NCI-H187 (cell line): ENCODE measurements at places on chromosomes 12 and 14.

GRCh38 chr12:104721039-104721405 lies 237.1 kb downstream of the SLC41A2 start:
- DNase-seq: no peak

DNA sequence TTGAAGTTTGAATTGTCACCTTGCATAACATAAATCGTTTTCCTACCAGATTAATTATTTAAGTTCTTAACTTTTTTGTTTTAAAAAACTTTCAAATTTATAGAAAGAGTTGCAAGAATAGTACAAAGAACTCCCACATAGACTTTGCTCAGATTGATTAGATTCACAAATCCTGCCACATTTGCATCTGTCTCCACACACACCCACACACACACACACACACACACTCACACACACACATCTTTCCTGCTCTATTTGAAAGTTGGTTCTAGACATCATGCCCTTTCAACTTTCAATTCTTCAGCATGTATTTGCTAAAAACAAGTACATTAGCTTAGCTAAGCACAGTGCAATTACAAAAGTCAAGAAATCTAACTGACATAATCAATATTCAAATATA lies 184.0 kb downstream of the ITPR2 start:
- DNase-seq: no peak

DNA sequence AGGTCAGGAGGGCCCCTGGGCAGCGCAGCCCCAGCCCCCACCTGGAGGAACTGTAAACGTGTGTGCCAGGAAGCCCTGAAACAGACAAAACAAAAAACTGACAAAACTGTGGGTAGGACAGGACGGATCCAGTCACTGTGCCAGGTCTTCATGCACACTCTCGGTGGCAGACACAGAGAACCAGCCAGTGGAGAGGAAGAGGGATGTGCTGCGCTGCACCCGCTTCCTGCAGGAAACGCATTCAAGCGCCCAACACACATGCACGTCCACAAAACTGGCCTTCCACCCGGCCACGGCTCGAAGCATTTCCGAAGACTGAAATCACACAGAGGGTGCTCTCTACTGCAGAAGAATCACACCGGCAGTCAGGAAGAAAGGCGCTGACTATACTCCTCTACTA lies 16.9 kb downstream of the BRF1 start:
- DNase-seq: no peak

- no peak for DNase-seq
Observed at GRCh38 chr12:111168009-111168900, 200.6 kb downstream of the PHETA1 start.

- no peak for DNase-seq
Observed at GRCh38 chr14:56129092-56129491, 10.9 kb downstream of the PELI2 start.

DNA sequence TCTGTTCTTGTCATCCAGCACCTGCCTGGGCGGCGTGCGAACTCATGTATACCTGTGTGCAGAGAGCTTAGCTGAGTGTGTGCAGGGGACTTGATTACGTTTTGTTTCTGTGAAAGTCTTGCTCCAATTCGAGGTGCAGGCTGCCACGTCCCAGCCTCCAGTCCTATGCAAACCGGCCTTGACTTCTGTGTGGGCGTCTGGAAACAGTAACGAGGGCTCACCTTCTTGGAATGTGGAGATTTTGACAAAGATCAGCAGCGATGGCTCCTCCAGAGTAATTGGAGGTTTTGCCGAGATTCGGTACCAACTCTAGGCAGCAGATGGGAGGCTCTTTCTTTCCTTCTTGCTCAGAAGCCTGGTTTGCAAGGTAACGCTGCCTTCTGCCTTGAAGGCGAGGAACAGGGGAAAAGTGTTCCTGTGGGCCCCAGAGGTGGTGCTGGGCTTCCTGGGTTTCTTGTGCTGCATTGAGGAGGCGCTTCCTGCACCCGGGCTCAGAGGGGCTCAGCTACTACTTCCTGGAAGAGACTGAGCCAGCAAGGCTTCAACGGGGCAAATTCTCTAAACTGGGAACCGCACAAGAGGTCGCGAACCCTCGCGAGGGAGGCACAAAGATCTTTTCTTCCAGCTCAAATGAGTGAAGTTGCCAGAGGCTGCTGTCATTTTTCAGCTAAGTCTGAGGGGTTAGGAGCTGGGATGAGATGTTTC lies 249.0 kb downstream of the AACS start:
- DNase-seq: no peak

GRCh38 chr14:104968153-104968527 lies 10.0 kb downstream of the AHNAK2 start:
- no peak for DNase-seq

- DNase-seq: no peak
Observed at GRCh38 chr14:62158779-62159178, 396.6 kb downstream of the SNAPC1 start.

DNA sequence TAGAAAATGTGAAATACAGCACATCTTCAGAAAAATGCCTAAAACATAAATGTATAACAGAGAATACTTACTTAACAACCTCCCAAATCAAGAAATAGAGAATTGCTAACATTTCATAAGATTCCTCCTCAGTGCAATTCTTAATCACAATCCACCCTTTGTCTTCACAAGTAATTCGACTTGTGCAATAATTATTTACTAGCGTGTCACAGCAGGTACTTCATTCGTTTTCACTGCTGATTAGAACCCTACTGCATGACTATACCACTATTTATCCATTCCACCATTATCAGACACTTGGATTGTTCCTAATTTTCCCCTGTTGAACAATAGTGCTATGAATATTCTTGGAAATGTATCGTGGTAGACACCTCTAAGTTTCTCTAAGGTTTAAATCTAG lies 64.9 kb upstream of the BBS10 start:
- no peak for DNase-seq

GRCh38 chr12:1184402-1184801 lies 193.4 kb downstream of the ERC1 start:
- DNase-seq: no peak

GRCh38 chr14:20998139-20998538 lies 954 bp upstream of the SLC39A2 start:
- DNase-seq: no peak

- no peak for DNase-seq
Observed at GRCh38 chr12:104165801-104166200, 27.8 kb upstream of the NFYB start.

- no peak for DNase-seq
Observed at GRCh38 chr12:116599285-116600136, 40.3 kb downstream of the MAP1LC3B2 start.

DNA sequence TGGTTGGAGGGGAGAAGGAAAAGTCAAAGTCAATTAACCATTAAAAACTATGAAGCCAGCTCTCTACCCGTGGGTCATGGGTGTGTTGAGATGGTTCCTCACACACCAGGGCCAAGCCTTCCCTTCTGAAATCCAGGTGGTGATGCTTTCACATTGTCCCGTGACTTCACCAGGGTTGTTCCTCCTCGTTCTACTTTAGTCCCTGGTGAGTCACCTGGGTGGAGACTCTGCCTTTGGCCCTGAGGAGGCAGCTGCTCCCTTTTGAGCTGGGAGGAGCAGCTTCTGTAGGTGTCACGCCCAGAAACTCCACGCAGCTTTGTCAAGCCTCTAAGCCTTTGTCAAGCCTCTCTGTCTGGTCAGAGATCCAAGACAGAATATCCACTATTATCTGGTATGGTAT lies 348.3 kb downstream of the BMP4 start:
- no peak for DNase-seq

DNA sequence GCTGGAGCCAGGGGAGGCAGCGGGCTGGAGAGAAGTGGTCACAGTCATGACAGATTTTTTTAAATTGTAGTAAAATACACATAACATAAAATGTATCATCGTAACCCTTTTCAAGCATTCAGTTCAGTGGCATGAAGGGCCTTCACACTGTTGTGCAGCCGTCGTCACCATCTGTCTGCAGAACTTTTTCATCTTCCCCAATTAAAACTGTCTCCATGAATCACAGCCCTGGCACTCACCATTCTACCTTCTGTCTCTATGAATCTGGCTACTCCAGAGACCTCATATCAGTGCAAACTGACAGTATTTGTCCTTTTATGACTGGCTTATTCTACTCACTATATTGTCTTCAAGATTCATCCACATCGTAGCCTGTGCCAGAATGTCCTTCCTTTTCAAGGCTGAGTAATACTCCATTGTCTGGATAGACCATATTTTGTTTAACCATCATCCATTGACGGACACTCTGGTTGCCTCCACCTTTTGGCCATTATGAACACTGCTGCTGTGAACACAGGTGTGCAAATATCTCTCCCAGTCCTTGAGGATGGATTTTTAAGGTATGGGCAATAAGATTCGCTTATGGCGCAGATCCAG lies 91.5 kb upstream of the NCOR2 start:
- no peak for DNase-seq

- no peak for DNase-seq
Observed at GRCh38 chr12:122726080-122726558, 4.5 kb downstream of the HCAR1 start.

DNA sequence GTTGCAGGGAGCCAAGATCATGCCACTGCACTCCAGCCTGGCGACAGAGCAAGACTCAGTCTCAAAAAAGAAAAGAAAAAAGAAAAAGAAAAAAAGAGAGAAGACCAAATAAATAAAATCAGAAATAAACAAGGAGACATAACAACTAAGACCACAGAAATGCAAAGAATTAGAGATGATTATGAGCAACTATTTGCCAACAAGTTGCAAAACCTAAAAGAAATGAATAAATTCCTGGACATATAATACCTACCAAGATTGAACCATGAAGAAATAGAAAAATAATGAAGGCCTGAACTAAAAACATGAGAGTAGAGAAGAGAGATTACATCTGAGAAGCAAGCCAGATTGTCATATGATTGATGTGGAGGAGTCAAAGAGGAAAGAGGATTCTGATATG lies 17.6 kb upstream of the EPS8 start:
- DNase-seq: no peak

- DNase-seq: no peak
Observed at GRCh38 chr12:22670762-22671161, 45.8 kb downstream of the ETNK1 start.

DNA sequence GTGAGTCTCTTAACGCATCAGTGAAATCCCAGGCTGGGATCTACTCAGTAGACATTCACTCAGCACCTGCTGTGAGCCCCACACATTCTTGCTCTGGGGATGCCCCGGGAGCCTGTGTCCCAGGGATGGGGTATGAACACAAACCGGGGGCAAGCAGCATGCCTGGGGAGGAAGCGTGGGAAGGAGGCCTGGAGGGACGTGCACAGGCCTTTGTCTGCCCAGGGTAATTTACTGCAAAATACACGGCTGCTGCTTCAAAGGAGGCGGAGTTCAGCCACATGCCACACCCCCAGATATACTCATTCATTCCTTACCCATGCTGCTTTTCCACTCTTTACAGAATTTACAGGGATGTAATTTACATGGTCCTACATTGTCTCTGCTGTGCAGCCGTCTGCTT lies 187.8 kb downstream of the ADGRD1 start:
- no peak for DNase-seq

DNA sequence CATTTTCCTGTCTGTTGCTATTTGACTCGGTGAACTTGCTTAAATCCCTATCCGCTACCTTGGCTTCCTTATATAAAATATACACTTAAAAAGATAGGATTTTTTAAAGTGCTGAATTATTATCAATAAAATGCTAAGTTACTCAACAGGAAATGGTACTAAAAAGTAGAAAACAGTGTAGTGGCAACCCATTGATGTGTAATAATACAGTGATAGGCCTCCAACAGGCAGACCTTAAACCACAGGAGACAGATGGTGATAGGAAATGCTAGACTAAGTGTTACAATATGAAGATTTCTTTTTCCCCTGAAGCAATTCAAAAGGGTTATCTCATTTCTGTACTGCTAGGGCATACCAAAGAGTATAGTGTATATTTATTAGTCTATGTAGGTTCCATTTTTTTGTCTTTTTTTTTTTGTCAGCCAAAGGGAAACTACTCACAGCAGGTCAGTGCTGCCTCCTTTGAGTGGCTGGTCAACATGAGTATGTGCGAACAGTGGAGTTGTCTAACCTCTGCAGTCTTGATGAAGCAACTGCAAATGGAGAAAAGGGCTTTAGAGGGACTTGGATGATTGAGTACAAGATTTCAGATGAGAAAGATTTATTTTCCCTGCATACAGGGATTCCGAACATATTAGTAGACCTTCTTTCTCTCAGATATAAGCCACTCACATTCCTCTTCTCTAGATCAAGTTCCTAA lies 183.8 kb downstream of the ACSS3 start:
- no peak for DNase-seq

GRCh38 chr12:823028-823698 lies 70.8 kb downstream of the WNK1 start:
- DNase-seq: no peak

DNA sequence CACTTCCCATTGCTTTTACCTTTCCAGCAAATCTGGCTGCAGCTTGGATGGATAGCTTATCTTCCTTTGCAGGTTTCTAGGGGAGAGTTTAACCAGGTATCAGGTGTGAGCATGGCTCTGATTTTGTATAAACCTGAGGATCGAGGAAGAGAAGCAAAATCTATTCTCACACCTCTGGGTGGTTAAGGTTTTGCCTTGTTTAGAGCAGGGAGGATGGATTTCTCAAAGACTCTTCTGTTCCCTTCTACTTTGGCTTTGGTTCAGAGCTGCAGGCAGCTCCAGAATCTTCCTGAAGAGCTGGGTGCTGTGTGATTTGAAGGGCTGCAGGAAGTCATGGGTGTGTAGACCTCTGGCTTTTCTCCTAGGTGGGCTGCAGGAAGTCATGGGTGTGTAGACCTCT lies 1.7 kb downstream of the JDP2 start:
- no peak for DNase-seq

DNA sequence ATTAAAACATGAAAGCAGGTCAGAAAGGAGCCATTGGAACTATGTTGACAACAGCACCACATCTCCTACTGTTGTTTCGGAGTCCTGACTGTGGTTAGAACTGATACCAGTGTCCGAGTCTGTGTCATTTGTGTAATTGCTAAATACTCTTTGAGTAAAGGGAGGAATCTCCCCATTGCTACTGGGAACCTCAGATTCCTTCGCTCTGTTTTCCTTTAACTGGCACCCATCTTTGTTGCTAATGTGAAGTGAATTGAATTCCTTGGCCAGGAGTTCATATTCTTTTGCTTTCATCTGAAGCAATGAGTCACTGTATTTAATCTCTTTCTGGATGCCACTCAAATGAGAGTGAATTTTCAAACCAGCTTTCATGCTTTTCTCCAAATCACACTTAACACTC lies 31.5 kb downstream of the RASSF9 start:
- DNase-seq: no peak

DNA sequence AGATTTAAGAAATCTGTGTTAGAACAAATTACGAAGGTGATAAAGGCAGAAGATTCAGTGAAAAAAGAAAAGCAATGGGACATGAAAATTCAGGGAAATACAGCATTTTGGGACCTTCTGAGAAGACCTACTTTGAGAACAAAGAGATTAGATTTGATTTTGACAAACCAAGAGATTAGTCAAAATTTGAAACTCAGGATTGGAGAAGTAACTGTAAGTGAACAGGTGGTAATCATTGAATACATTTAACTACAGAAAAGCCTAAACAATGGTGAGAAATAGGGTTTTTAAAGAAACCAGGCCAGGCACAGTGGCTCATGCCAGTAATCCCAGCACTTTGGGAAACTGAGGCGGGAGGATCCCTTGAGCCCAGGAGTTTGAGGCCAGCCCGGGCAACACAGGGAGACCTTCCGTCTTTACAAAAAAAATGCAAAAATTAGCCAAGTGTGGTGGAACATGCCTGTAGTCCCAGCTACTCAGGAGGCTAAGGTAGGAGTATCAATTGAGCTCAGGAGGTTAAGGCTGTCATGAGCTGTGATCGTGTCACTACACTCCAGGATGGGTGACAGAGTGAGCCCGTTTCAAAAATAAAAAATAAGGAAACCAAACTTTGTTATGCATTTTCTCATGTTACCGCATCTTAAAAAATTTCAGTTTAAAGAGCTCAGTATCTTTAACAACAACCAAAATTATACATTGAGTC lies 8.9 kb upstream of the SAV1 start:
- DNase-seq: no peak

- DNase-seq: no peak
Observed at GRCh38 chr12:67788118-67788517, 139.6 kb downstream of the DYRK2 start.
